T-helper 1 cell (primary cell): ENCODE measurements at places on chromosomes 6 and 20.
A peak's percentile ranks its signal among the peaks of the same experiment; 100 is the strongest.

DNA sequence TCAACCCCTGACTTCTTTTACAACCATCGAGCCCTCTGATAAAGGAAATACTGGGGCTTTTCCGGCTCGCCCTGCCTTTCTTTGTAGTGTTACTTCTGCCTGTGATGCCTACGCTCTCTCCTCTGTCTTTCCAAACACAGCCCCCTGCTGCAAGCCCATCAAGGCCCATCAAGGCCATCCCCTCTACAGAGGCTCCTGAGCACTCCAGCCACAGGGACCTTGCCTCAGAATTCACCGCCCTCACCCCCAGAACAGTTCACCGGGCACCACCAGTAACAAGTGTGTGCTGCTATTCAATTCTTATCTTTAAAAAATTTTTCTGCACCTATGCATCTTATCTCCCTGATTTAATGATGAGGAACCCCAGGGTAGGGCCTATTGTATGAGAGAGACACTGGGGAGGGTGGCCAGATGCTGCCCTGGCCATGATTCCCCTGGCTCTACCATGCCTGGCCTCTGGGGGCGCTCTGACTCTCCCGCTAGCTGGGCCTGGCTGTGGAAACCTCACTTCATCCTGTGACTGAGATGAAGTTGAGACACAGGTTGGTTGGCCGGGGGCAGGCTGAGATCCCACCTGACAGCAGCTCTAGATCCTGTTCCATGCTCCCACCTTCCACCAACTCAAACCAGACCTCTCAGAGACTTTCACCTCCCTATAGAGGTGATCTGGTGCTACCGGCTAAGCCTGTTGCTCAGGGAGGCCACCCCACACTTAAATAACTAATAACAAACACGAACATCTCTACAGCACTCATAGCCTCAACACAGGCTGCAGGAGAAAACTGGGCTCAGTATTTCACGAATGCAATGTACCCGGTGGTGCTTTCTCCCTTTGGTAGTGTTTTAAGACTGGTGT lies 19.2 kb upstream of the GLP1R start:
- peak; percentile 15 for DNase-seq

DNA sequence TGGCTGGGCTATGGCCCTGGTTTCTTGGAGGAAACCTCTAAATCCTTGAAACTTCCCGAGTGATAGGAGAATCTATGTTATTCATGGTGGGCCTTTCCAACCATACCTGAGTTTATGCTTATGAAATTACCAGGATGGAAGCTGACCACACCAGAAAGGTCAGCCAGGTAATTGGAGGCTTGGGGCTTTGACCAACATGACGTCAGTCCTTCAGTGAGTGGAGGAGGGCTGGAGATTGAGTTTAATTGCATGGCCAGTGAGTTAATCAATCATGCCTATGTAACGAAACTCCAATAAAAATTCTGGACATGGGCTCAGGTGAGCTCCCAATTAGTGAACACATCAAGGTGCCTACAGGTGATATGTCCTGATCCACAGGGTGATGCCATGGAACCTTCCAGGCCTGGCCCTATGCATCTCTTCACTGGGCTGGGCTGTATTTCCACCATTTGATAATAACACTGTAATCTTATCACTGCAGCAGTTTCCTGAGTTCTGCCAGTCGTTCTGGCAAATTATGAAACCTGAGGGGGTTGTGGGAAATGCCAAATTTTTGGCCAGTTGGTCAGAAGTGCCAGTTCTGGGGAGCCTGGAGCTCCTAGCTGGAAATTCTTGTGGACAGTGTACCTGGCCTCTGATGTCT lies 106.5 kb downstream of the CDH26 start:
- no peak for DNase-seq

- DNase-seq: no peak
Observed at GRCh38 chr6:146693342-146693741, 94.6 kb downstream of the ADGB start.

- DNase-seq: peak; percentile 89
Observed at GRCh38 chr6:45586216-45587171, 208.8 kb upstream of the SUPT3H start.

- DNase-seq: no peak
Observed at GRCh38 chr20:45969712-45970634, 2.0 kb downstream of the ZNF335 start.

DNA sequence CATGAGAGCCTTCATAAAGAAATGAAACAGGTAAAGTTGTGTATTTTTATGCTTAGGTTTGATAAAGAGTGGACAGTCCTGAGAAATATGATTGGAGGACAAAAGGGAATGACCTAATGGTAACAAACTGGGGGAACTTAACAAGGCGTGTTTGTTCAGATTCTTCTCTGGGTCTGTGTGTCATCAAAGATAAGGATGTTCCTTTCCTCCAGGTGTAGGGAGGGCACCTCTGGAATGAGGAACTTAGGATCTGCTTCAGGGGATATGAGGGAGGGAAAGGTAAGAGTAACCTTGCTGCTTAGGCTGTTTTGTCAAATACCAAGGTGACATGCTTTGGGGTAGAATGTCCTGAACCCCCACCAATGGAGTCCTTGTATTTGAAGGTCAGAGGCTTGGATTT lies 291.9 kb downstream of the KCNQ5 start:
- DNase-seq: no peak

GRCh38 chr6:42450477-42451332 lies 1.0 kb downstream of the TRERF1 start:
- no peak for DNase-seq

- DNase-seq: no peak
Observed at GRCh38 chr6:113719064-113719463, 138.1 kb upstream of the MARCKS start.
